ENCODE measurements at places on chromosomes 16 and 17. TPM values are rescaled to one million over a fixed set of nuclear protein-coding genes. Genes with fewer than 3 reads are reported as not detected.

GRCh38 chr16:73792199-73793020 is 504.2 kb upstream of the PSMD7 start:
- H3K27me3 ChIP-seq, result no peaks in the 10 kb centered on the region
- no peak overlapping the region for H3K4me3 ChIP-seq
- DNase-seq, result no peak
- H3K27ac ChIP-seq, result no peak overlapping the region

- no peak overlapping the region for H3K4me3 ChIP-seq
- H3K4me1 ChIP-seq, result peaks cover 70% of the 10 kb centered on the region
- peak overlapping the region; percentile 83 for H3K27ac ChIP-seq
- peaks cover 16% of the 10 kb centered on the region for H3K36me3 ChIP-seq
- no peak for DNase-seq
These were observed 53.9 kb downstream of the USP10 start for GRCh38 chr16:84753412-84754326.

DNA sequence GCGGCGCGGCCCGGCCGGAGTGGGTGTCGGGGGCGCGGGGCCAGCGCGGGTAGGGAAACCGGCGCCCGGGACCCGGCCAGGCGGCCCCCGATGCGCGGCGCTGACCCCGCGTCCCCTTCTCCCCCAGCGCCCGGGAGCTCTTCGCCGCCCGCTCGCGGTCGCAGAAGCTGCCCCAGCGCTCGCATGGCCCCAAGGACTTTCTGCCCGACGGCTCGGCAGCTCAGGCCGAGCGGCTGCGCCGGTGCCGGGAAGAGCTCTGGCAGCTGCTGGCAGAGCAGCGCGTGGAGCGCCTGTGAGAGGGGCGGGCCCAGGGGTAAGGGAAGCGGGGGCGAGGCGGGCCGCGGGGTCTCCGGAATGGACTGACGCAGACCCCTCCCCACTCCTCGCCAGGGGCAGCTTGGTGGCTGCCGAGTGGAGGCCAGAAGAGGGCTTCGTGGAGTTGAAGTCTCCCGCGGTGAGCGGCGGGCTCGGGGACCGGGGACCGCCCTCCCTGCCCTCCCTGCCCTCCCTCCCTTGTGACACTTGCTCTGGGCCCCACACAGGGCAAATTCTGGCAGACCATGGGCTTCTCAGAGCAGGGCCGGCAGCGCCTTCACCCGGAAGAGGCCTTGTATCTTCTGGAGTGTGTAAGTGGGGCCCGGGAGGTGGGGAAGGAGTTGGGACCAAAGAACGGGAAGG is 430 bp downstream of the TSEN54 start:
- no peaks in the 10 kb centered on the region for H3K27me3 ChIP-seq
- peak overlapping the region; percentile 87 for H3K27ac ChIP-seq
- peaks cover 24% of the 10 kb centered on the region for H3K4me1 ChIP-seq
- peak; percentile 63 for DNase-seq
- peak overlapping the region; percentile 88 for H3K4me3 ChIP-seq
- H3K36me3 ChIP-seq, result peaks cover 15% of the 10 kb centered on the region

The ACE gene
- total RNA-seq, result 2.2 TPM

DNA sequence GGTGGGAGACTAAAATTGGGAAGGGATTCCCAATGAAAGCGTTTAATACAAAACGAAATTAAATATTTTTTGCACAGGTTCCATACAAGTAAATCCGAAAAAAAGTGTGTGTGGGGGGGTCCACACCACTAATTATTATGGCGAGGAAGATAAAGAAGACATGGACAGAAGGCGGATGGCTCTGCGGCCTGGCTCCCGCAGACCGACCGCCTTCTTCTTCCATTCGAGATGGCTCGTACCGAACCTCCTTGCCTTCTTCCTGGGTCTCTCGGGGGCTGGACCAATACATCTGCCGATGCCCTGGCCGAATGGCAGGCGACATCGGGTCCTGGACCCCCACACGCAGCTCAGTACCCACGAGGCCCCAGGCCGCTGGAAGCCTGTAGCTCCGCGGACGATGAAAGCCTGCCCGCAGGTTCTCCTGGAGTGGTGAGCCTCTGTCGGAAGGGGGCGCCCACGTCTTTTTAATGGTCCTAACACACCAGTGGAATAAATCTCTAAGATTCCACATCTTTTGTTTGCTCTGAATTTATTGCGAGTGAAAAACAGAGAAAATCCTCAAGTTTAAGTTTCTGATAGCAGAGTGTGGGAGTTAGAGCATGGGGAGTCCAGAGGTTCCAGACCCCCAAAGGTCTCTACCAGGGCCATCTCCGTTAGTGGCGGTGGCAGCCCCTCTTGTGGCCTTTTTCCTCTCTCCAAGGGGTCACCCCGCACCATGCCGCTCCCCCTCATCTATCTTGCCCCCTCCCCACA is 1.4 kb downstream of the PRAC2 start:
- H3K4me3 ChIP-seq, result peak overlapping the region; percentile 12
- peaks cover 96% of the 10 kb centered on the region for H3K27me3 ChIP-seq
- H3K4me1 ChIP-seq, result peaks cover 25% of the 10 kb centered on the region
- peak overlapping the region; percentile 77 for H3K27ac ChIP-seq
- peaks cover 3% of the 10 kb centered on the region for H3K36me3 ChIP-seq

The SPATA22 gene
- 0.67 TPM for total RNA-seq

The KRT32 gene
- total RNA-seq, result not detected

The TBC1D3K gene
- not detected for total RNA-seq

DNA sequence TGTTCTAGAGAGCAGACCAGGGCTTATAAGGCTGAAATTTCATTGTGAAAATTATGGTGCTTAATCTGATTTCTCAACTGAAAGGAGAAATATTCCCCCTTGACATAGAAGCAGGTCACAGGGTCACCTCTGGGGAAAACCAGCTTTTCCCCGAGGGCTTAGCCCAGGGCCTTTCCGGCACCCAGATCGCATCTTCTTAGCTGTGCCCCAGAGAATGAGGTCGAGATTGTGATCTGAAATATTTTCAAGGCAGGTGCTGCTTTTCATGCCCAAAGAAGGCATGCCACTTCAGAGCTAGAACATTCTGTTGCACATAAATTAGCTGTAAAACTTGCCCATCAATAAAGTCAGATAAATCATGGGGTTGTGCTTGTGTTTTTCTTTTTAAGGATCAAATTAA is 25.4 kb upstream of the ARHGAP17 start:
- no peaks in the 10 kb centered on the region for H3K36me3 ChIP-seq
- H3K4me1 ChIP-seq, result peaks cover 3% of the 10 kb centered on the region
- no peaks in the 10 kb centered on the region for H3K27me3 ChIP-seq

GRCh38 chr17:20611309-20611708 is 31.8 kb downstream of the CDRT15L2 start:
- DNase-seq, result no peak
- no peaks in the 10 kb centered on the region for H3K4me1 ChIP-seq
- no peak overlapping the region for H3K27ac ChIP-seq
- no peaks in the 10 kb centered on the region for H3K36me3 ChIP-seq
- no peaks in the 10 kb centered on the region for H3K27me3 ChIP-seq

- peaks cover 48% of the 10 kb centered on the region for H3K36me3 ChIP-seq
- H3K4me1 ChIP-seq, result peaks cover 19% of the 10 kb centered on the region
- no peak overlapping the region for H3K4me3 ChIP-seq
These were observed 56.0 kb downstream of the CLUH start for GRCh38 chr17:2655546-2655945.

GRCh38 chr17:58968426-58969061 is 138.1 kb downstream of the TRIM37 start:
- H3K4me1 ChIP-seq, result peaks cover 11% of the 10 kb centered on the region
- H3K4me3 ChIP-seq, result no peak overlapping the region
- DNase-seq, result peak; percentile 68
- no peaks in the 10 kb centered on the region for H3K36me3 ChIP-seq

The CBLN1 gene
- total RNA-seq, result not detected

- H3K36me3 ChIP-seq, result no peaks in the 10 kb centered on the region
- no peak overlapping the region for H3K4me3 ChIP-seq
- H3K27ac ChIP-seq, result no peak overlapping the region
- H3K4me1 ChIP-seq, result peaks cover 3% of the 10 kb centered on the region
- peak; percentile 81 for DNase-seq
These were observed 9.2 kb downstream of the PIGQ start for GRCh38 chr16:578870-579405.

GRCh38 chr17:10059684-10060211 is 138.7 kb downstream of the GAS7 start:
- no peak overlapping the region for H3K27ac ChIP-seq
- no peak overlapping the region for H3K4me3 ChIP-seq
- peak; percentile 41 for DNase-seq
- H3K36me3 ChIP-seq, result no peaks in the 10 kb centered on the region
- peaks cover 4% of the 10 kb centered on the region for H3K4me1 ChIP-seq

- H3K27me3 ChIP-seq, result peaks cover 3% of the 10 kb centered on the region
- H3K4me3 ChIP-seq, result no peak overlapping the region
- H3K4me1 ChIP-seq, result no peaks in the 10 kb centered on the region
- DNase-seq, result no peak
- no peaks in the 10 kb centered on the region for H3K36me3 ChIP-seq
These were observed 156.9 kb upstream of the CIBAR2 start for GRCh38 chr16:85269165-85269564.

DNA sequence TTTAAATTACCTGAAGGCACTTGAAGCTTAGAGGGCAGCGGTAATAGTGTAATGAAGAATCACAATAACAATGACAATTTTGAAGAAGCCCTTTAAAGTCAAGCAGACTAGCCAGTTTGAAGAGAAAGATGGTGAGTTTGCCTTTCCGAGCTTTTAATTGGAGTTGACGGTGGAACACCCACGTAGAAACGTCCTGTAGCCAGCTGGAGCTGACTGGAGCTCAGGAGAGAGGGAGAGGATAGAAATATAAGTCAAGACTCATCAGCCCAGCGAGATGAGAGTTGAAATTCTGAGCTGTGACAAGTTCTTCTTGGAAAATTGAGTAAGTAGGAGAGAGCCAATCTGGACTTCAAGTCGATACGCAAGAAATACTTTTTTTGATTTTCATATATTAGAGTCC is 91.7 kb upstream of the CACNG3 start:
- peaks cover 23% of the 10 kb centered on the region for H3K36me3 ChIP-seq
- H3K27ac ChIP-seq, result no peak overlapping the region
- peaks cover 16% of the 10 kb centered on the region for H3K4me1 ChIP-seq
- H3K27me3 ChIP-seq, result no peaks in the 10 kb centered on the region
- DNase-seq, result no peak

DNA sequence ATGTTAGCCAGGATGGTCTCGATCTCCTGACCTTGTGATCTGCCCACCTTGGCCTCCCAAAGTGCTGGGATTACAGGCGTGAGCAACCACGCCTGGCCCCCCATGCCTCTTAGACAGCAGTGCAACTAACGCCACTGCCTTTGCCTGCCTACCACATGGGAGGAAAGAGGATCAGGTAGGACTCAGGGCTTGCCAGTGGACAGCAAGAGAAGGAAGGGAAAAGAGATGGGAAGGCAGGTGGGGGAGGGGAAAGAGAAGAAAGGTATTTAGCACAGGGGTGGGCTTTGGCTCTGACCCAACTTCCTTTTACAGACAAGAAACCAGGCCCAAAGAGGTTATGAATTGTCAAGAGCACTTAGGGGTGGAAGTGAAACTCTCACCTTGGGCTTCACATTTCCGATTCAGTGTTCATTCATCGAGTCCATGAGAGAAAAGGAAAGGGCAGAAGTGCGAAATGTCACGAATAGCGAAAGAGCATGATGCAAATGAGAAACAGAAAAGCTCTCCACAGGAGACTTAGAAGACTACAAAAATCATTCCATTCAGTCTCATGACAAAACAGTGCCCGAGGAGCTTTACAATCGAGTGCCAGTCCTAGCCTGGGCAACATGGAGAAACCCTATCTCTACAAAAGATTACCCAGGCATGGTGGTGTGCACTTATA is 36.4 kb downstream of the CDK5R1 start:
- peak; percentile 80 for DNase-seq
- peaks cover 2% of the 10 kb centered on the region for H3K36me3 ChIP-seq
- H3K4me3 ChIP-seq, result peak overlapping the region; percentile 48
- H3K4me1 ChIP-seq, result peaks cover 61% of the 10 kb centered on the region

DNA sequence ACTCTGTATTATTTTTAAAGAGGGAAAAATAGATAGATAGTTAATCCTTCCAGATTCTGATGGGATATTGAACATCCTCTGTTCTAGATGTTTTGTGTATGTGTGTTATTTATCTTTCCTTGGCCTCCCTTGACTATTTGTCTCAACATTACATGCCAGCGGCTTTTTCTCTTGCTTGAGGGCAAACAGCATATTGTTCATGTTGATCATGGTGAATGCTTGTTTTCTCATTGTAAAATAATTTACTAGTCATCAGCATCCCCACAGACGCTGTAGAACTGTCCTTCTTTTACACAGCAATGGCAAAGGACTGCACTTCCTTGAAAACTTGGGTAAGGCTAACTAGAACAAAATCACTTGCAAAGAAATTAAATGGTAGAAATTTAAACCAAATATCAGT is 1376.4 kb upstream of the GOT2 start:
- H3K4me3 ChIP-seq, result no peak overlapping the region
- no peaks in the 10 kb centered on the region for H3K27me3 ChIP-seq
- no peak overlapping the region for H3K27ac ChIP-seq

- no peaks in the 10 kb centered on the region for H3K27me3 ChIP-seq
- DNase-seq, result no peak
- H3K4me3 ChIP-seq, result no peak overlapping the region
- H3K36me3 ChIP-seq, result no peaks in the 10 kb centered on the region
- H3K27ac ChIP-seq, result no peak overlapping the region
These were observed 251.3 kb downstream of the HS3ST3A1 start for GRCh38 chr17:13350466-13350865.

GRCh38 chr17:9958586-9959281 is 53.7 kb upstream of the RCVRN start:
- H3K36me3 ChIP-seq, result no peaks in the 10 kb centered on the region
- no peak overlapping the region for H3K4me3 ChIP-seq
- DNase-seq, result no peak
- no peaks in the 10 kb centered on the region for H3K27me3 ChIP-seq

The CD300LB gene
- not detected for total RNA-seq

DNA sequence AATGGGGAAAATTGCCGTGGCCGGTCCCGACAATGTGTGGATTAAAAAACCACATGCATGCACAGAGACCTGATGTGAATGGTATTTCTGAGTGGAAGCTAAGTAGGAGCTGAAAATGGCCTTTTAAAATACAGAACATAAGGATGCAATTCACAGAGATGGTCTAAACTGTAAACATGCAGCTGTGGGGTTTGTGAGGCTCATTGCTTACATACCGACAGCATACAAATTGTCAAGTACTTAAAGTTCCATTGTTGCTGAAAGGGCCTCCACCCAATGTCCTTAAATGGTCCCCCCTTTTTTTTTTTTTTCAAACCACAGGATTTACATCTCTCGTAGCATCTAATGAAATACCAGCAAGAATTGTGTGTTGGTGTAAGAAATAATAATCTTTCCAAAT is 523.2 kb downstream of the MAF start:
- H3K36me3 ChIP-seq, result peaks cover 17% of the 10 kb centered on the region
- no peak overlapping the region for H3K27ac ChIP-seq
- DNase-seq, result no peak
- H3K27me3 ChIP-seq, result peaks cover 29% of the 10 kb centered on the region

DNA sequence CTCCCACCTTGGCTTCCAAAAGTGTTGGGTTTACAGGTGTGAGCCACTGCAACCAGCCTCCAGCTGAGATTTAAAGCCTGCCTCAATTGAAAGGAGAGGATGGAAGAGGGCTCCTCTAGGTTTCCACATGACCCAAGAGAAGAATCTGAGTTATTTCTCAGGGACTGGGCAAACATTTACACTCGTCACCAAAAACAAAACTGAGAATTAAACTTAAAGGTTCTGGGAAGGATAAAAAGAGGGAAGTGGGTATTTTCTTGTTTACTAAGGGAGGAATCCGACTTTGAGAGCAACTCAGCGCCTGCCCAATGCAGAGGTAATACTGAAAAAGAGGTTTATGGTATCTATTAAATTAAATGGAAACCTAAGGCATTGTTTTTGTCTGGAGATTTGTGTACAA is 13.3 kb downstream of the HOXB1 start:
- H3K4me1 ChIP-seq, result peaks cover 45% of the 10 kb centered on the region
- H3K36me3 ChIP-seq, result no peaks in the 10 kb centered on the region
- DNase-seq, result no peak
- no peak overlapping the region for H3K27ac ChIP-seq

GRCh38 chr17:56897646-56898424 is 16.0 kb downstream of the TRIM25 start:
- no peak overlapping the region for H3K4me3 ChIP-seq
- DNase-seq, result no peak
- H3K36me3 ChIP-seq, result peaks cover 89% of the 10 kb centered on the region
- peaks cover 26% of the 10 kb centered on the region for H3K4me1 ChIP-seq
